ENCODE measurements at places on chromosomes 11 and 22. TPM values are rescaled to one million over a fixed set of nuclear protein-coding genes. Genes with fewer than 3 reads are reported as not detected.

The TSPAN32 gene
- not detected for total RNA-seq

DNA sequence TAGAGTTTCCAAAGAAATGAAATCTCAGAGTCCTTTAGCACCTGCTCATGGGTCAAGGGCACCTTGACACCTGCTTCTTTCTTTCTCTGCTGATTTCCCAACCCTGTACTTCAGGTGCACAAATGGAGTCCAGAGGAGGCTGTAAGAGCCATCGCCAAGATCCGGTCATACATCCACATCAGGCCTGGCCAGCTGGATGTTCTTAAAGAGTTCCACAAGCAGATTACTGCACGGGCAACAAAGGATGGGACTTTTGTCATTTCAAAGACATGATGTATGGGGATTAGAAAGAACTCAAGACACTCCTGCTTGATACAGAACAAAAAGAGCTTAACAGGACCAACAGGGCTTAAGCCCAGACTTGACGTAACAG, 5.9 kb downstream of the PTPMT1 start:
- no peak for DNase-seq

The LMO2 gene
- 2.0 TPM for total RNA-seq

DNA sequence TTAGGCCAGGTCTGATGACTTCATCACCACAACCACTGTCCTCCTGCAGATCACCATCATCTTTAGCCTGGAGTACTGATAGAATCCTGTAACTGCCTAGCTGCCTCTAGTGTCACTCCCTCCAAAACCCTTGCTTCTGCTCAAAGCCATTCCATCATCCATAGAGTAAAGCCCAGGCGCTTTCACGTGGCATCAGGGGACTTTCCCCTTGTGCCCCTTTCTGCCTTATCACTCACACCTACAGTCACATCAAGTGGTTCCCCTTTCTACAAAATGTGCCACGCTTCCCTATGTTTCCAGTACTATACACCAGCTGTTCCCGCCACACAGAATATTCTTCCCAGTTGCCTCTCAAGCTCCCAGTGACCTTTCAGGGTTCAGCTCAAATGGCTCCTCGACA, 75.9 kb downstream of the MN1 start:
- no peak for DNase-seq

DNA sequence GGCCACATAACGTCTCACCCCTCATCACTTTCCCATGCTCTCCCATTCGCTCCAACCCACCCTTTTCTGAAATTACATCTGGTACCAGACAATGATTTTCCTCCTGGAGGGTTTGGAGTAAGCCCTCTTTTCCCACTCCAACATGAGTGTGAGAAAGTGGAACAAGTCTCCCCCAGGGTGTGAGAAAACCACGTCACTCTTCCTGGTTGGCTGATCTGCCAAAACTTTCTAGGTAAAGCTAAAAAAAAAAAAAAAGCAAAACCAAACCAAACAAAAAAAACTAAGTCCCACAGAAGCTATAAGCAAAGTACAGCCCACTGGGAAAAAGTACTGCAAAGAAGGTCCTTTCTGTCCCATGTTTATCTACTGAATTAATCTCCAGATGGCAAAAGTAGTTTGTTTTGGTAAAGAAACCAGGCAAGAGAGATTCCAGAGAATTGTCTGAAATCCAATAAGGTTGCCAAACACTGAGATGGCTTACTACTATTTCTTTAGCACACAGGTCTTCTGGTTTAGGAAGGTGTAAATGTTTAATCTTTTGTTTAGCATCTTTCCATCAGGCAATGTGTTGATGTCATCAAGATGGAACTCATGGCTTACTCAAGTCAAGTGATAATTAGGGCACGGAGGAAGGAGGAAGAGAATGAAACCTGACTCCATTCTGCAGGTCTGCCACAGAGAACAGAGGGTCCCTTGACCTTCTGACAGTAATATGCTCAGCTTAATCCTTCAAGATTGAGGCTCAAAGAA, 395.6 kb downstream of the LARGE1 start:
- DNase-seq, result no peak

The UBXN1 gene
- 114 TPM for total RNA-seq

Data from H1 (cell line).